ENCODE measurements at places on chromosomes 2 and 18.

- no peak for DNase-seq
Observed at GRCh38 chr18:46842583-46842982, 74.7 kb downstream of the PIAS2 start.

DNA sequence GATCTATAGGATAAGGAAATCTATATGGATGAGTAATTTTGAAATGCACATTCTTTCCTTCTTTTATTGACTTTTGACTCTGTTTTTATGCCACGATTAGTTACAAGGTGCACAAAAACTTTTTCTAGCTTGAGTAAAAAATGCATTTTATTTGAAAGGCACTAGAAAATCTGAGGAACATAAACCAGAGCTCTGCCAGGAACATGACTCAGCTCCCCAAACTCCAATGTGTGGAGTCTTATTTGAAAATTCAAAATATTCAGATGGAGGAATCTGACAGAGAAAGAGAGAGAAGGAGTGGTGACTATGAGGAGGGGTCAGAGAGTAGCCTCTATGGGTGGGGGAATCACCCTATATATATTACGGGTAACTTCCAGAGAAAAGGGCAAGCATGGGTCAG, 231.0 kb downstream of the DCC start:
- no peak for DNase-seq

GRCh38 chr2:22703286-22703920, 681.6 kb upstream of the KLHL29 start:
- DNase-seq = no peak

- no peak for DNase-seq
Observed at GRCh38 chr18:61995618-61996017, 102.8 kb upstream of the RNF152 start.
